ENCODE measurements at places on chromosomes 7 and 10. TPM values are rescaled to one million over a fixed set of nuclear protein-coding genes. Genes with fewer than 3 reads are reported as not detected.

ADAMTS14 gene
- total RNA-seq: 0.33 TPM

MEIG1 gene
- total RNA-seq: not detected

VWDE gene
- total RNA-seq: 1.9 TPM

DNA sequence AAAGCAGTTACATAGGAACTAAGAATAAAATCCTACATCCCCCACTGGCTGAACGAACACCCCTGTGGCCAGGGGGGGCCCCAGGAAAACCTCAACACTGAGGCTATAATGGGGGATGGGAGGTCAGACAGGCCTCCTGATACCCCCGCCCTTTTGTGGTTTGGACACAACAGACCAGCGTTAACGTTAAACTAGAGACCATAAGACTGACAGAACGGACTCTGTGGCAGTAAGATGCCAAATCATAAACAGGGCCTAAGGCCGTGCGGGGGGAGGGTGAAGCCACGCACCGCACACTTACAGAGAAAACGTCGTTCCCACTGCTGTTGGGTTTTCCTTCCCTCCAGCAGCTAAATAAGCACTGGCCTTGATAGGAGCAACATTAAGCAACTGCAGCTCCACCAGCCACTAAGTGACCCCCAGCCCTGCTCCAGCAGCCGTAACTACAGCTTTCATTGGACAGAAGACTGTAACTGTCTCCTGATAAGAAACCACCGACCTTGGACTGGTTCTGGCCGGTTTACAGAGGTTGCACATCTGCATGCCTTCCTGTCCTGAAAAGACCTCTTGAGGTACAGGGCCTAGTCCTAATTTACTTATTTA, 3.4 kb upstream of the PPP2R2D start:
- no peak for DNase-seq

GRCh38 chr10:97520978-97521761, 22.4 kb downstream of the UBTD1 start:
- DNase-seq: no peak

- no peak for DNase-seq
These were observed 64.3 kb upstream of the BMPER start for GRCh38 chr7:33841031-33841430.

DNA sequence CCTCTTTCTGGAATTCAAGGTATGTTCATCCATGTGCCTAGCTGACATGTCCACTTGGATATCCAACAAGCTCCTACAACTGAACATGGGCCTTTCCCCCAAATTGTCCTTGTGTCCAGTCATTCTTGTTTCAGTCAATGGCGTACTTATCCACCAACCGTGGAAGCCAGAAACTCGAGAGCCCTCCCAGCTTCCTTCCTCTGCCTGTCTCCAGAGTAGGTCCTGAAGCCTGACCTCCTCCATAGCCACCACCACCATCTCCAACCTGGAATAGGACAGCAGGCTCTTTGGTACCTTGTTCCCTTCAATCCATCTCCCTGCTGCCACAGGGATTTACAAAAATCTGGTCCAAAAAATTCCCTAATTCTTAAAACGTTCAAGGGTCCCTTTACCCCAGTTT, 305.1 kb downstream of the RPS24 start:
- no peak for DNase-seq

DNA sequence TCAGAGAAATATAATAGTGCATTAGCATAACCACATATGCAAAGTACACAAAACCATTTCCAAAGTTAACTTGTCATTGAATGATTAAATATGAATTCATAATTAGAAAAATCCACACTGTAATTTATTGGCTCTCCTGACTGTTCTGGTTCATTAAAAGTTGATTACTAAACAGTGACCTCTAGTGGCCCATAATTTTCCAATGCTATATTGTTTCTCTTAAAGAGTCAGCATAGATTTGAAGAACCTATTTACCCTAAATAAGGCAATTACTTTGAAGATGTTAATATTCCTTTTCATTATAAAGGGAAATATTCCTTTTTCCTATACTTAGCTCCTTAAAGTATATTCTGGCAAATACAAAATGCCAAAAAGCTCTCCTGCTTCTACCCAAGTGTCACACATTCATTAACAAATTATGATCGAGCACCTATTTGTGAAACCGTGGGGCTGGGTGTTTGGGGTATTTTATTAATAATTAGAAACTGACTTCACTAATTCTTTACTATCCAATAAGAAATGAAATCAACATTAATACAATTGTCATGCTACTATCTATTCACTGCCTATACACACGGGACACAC, 86.2 kb downstream of the HIBADH start:
- DNase-seq: no peak

DNA sequence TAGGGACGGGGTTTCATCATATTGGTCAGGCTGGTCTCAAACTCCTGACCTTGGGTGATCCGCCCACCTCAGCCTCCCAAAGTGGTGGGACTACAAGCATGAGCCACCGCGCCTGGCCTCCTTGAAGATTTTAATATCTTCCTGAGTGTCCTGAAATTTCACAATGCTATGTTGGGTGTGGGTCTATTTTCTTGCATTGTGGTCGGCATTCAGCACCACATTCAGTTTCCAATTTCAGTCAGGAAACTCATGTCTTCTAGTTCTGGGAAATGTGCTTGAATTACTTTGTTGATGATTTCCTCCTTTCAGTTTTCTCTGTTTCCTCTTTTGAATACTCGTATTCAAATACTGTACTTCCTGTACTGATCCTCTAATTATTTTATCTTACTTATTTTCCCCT, 49.3 kb upstream of the IL6 start:
- DNase-seq: peak; percentile 70

GRCh38 chr10:101043363-101043707, 12.3 kb downstream of the SFXN3 start:
- no peak for DNase-seq

- DNase-seq: no peak
These were observed 102.7 kb upstream of the PCDH15 start for GRCh38 chr10:54903745-54904144.

- DNase-seq: no peak
These were observed 38.7 kb downstream of the SHH start for GRCh38 chr7:155773531-155773930.

DNA sequence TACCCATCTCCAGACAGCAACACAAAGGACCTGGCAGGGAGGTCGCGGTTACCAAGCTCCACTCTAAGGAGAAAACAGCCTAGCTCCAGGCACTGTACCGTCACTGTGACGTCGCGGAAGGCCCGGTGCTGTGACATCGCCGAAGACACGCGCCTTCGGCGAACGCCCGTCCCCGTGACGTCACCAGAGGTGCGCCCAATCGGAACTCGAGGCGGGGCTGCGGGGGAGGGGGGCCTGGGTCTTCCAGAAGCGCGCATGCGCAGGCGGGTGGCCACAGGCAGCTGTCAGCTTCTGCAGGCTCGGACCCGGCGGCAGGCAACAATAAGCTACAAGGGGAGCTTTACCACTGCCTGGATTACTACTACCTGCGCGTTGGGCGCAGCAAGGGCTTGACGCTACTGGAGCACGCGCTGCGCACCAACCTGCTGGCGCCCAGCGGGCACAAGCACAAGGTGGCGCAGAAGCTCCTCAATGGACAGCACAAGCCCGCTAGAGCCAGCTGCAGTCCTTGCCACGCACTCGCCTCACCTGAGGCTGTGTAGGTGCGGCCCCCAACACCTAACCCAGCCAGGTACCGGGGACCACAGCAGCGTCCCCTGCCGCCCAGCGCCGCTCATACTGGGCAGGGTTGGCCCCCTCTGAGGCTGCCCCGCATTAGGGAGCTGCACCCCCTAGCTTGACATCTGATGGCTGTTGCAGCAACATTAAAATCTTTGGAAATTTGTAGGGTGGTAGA, 208.4 kb downstream of the TPST1 start:
- DNase-seq: peak; percentile 94

DNA sequence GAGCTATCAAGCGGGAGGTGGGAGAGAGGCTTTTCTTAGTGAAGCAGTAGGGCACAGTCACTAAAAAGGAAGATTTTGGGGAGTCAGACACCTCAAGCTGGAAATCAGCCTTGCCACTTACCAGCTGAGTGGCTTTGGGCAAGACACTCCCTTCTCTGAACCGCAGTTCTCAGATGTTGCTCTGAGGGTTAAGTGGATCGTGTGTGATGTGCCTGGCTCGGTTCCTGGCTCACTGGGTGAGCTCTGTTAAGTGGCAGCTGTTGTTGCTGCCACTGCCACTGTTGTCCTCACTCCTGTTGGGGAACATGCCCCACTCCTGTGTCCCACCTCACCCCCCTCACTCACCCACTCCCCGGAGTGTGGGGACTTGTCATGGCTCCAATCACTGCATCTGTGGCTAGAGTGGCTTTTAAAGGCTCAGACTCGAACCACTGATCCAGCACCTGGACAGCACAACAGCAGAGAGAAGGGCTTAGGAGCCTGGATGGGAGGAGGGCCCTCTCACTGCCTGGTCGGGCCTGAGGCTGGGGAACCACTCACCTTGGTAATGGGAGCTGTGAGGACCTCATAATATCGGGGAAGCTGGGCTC, 20.0 kb downstream of the PYROXD2 start:
- no peak for DNase-seq

DNA sequence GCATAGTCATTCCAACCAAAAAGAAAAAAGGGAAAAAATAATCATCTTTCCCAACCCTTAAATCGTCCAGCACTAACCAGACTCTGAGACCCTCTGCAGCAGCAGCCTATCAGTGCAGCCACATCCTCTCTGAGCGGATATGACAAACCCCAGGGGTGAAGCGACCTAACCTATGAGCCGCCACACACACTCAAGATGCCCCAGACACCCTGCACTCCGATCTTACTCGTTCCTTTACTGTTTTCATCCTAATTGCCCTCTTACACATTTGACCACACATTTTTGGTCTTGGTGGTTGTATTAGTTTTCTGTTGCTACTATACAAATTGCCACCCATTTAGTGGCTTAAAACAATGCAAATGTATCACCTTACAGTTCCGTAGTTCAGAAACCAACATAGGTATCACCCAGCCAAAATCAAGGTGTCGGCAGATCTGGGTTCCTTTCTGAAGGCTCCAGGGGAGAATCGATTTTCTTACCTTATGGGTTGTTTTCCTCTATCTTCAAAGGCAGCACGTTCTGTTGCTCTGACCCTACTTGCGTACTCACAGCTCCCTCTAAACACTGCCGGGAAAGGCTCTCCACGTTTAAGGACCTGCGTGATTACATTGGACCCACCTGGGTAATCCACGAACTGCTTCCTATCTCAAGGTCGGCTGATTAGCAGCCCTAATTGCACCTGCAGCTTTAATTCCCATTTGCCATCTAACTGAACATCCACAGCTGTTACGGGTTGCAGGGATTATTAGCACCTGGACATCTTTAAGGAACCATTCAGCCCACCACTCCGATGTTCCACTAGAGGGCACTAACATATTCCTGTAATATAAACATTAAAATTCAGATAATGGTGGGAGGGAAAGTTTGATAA, 37.3 kb upstream of the PRSS1 start:
- DNase-seq: peak; percentile 68

GRCh38 chr7:39310699-39311098, 255.5 kb upstream of the YAE1 start:
- no peak for DNase-seq
